ENCODE measurements at places on chromosomes 11 and 22. TPM values are rescaled to one million over a fixed set of nuclear protein-coding genes. Genes with fewer than 3 reads are reported as not detected.

DNA sequence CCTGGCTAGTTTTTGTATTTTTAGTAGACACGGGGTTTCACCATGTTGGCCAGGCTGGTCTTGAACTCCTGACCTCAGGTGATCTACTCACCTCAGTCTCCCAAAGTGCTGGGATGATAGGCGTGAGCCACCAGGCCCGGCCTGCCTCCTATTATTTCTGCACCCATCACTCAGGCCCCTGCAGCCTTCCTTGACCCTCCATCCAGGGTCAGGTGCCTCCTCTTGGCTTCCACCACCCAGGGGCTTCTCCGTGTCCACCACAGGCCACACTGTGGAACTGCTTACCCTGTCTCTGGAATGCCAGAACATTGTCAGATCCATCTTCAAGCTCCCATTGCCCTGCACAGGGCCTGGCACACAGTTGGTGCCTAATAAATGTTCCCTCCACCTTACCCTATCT is 75.4 kb upstream of the RTL6 start:
- H3K27me3 ChIP-seq, result no peaks in the 10 kb centered on the region
- no peaks in the 10 kb centered on the region for H3K4me1 ChIP-seq
- no peaks in the 10 kb centered on the region for H3K36me3 ChIP-seq
- no peak for DNase-seq

- no peak for DNase-seq
- no peaks in the 10 kb centered on the region for H3K4me1 ChIP-seq
- H3K27me3 ChIP-seq, result no peaks in the 10 kb centered on the region
- H3K36me3 ChIP-seq, result no peaks in the 10 kb centered on the region
Observed at GRCh38 chr11:10382518-10382917, 72.5 kb upstream of the AMPD3 start.

DNA sequence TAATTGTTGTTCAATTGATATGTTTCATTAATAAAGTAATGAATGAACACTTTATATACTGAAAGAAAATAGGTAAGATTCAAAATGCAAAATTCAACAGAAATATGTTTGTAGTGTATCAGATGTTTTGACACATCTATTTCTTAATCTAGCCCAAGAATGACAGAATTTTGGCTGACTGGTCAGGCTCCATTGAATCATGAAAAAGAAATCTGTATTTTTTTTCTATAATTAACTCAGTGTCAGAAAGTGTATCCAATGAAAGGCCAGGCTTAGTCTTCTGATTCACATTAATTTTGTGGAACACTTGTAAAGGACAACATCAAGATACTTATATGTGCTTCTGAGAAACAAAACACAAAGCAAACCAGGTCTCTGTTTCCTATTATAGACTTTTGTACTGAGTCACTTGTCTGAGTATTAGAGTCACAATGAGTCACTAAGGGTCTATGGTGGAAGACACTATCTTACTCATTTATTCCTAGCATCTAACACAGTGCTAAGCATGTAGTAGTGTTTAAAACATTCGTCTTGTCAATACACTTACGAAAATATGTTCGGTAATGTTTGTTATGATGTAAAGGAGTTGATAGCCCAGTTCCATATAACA is 297.7 kb upstream of the CCDC90B start:
- no peaks in the 10 kb centered on the region for H3K4me1 ChIP-seq
- H3K27me3 ChIP-seq, result no peaks in the 10 kb centered on the region
- no peak overlapping the region for H3K27ac ChIP-seq
- DNase-seq, result no peak
- no peaks in the 10 kb centered on the region for H3K36me3 ChIP-seq

CASP4 gene
- total RNA-seq, result 49.8 TPM

DNA sequence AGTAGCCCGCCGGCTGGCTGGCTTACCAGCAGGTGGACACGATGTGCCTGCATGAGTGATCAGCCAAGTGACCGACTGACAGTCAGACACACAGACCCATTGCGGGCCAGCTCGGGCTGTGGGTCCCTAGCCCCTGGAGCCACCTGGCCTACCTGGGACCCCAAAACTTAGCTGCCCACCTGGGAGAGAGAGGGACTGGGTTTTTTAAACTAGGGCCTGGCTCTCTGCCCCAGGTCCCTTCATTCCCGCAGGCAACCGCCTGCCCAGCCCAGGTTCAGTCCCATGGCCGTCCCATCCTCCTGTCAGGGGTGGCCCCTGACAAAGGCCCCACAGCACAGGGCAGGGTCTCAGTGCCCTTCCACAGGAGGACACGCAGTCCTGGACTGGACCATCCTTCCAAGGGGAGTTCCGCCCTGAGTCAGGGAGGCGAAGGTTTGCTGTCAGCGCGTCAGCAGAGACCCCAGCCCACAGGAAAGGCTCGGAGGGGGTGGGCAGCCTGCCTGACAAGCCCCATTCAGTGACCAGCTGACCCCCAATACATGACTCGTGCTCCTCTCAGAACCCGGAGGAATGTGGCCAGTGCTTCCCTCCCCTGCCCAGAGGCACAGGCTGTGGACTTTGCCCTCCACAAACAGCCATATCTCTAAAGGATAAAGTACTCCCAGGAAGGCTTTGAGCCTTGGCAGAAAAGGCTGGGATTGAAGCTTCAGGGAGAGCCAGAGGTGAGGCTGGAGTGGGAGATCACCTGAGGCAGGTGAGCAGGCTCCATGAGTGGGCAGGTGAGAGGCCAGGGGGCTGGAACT is 8.4 kb downstream of the SLCO2B1 start:
- no peak overlapping the region for H3K27ac ChIP-seq
- no peak for DNase-seq
- no peaks in the 10 kb centered on the region for H3K36me3 ChIP-seq
- no peaks in the 10 kb centered on the region for H3K27me3 ChIP-seq
- no peak overlapping the region for H3K4me3 ChIP-seq

- no peaks in the 10 kb centered on the region for H3K36me3 ChIP-seq
- no peaks in the 10 kb centered on the region for H3K4me1 ChIP-seq
- DNase-seq, result no peak
- H3K27ac ChIP-seq, result no peak overlapping the region
- H3K4me3 ChIP-seq, result no peak overlapping the region
- H3K27me3 ChIP-seq, result peaks cover 2% of the 10 kb centered on the region
Observed at GRCh38 chr11:43555186-43555585, 125.4 kb upstream of the HSD17B12 start.

DNA sequence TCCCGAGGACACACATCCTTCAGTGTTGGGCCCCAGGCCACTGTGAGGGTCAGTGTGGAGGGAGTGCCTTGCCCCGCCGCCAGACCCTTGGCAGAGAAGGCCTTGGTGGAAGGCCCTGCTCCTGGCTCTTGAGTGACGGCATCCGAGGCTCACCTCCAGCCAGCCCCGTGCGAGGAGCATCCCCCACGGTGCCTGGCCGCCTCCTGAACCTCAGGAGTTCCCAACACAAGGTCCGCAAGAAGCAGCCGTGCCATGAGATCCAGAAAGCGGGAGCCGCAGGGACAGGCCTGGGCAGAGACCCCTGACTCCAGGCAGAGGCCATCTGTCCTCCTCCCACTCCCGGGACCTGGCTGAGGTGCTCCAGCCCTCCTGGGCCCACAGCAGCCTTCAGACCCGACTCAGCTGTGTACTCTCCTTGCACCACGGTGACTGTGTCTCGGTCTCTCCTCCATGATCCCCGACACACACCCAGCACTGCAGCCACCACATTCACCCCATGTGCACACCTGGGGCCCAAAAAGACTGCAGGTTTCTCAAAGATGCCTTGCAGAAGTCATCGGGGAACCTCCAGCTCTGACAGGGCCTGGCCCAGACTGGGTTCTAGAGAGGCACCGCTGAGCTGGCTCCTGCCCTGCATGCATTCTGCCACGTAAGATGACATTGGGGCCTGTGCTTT is 870.2 kb downstream of the BRD1 start:
- no peaks in the 10 kb centered on the region for H3K4me1 ChIP-seq
- H3K27me3 ChIP-seq, result peaks cover 7% of the 10 kb centered on the region
- peak; percentile 2 for DNase-seq
- H3K36me3 ChIP-seq, result no peaks in the 10 kb centered on the region

DNA sequence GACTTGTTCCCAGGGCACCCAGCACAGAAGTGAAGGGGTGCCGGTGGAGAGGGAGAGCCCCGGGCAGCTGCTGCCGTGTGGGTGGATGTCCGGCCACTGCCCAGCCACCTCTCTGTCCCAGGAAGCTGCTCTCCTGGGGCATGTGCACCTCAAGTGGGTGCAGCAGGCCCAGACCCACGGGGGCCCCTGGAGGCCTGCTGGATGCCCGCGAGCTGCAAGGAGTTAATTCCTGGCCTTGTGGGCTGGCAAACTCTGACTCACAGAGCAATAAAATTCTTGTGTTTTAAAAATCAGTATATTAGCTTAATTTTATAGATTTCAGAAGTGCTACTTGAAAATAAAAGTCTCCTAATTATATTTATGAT is 37.4 kb upstream of the KCNQ1OT1 start:
- H3K36me3 ChIP-seq, result no peaks in the 10 kb centered on the region
- H3K27me3 ChIP-seq, result no peaks in the 10 kb centered on the region
- no peak overlapping the region for H3K4me3 ChIP-seq
- H3K27ac ChIP-seq, result no peak overlapping the region

OR10AG1 gene
- not detected for total RNA-seq

DNA sequence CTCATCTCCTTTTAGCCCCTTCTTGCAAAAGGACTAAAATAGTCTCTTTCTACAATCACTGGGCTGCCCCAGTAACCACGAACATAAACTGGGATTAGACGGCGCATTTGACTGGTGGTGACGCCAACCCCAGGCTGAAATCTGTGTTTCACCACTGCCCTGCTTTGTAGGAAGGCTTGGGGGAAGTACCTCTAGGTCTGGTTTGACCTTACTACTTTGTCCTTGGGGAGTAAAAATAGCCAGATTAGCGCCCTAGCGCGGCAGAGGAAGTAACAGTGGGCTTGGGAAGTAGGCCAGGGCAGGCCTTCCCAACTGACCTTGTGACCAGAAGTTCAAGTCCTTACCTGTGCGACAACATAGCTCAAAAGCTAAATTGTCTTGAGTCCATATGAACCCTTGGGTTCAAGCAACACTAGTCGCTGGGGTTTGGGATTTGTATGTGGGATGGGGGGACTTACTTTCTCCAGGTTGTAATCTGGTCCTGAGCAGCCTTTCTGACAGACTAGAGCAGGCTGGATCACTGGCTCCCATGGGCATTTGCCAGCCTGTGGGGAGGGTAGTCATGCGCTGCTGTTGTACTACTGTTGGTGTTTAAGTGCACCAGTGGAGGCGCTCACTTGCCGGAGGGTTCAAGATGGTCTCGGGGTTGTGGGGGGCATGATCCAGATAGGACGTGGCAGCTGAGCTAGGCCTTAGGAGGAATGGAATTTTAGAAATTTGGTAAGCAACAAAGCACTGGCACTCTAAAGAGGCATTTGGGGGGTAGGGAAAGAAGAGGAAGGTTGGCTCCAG is 953 bp upstream of the PACS1 start:
- H3K4me3 ChIP-seq, result peak overlapping the region; percentile 76
- no peaks in the 10 kb centered on the region for H3K27me3 ChIP-seq
- H3K36me3 ChIP-seq, result peaks cover 13% of the 10 kb centered on the region
- peak overlapping the region; percentile 87 for H3K27ac ChIP-seq

GRCh38 chr22:22380098-22381030 is 128.2 kb downstream of the ZNF280B start:
- H3K4me1 ChIP-seq, result no peaks in the 10 kb centered on the region
- H3K36me3 ChIP-seq, result no peaks in the 10 kb centered on the region
- DNase-seq, result no peak
- no peak overlapping the region for H3K4me3 ChIP-seq

CDHR5 gene
- 0.34 TPM for total RNA-seq

DNA sequence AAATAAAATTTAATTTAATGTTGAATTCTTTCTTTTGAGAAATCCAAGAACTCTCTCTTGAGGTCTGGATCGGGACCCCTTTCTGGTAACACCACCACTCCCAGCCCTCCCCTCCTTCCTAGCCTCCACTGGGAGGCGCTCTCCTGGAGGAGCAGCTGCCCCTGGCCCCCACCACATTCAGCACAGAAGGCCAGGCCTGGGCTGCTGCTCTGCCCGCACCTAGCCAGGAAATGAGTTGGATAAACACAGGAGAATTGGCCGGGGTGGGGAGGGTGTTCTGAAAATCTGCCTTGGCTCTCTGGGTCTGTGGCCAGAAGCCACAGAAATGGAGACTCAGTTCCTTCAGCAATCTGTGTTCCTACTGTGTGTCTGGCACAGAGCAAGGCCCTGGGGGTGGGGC is 31.2 kb downstream of the C22orf42 start:
- no peaks in the 10 kb centered on the region for H3K36me3 ChIP-seq
- H3K4me1 ChIP-seq, result peaks cover 3% of the 10 kb centered on the region
- no peak for DNase-seq
- no peak overlapping the region for H3K4me3 ChIP-seq
- H3K27ac ChIP-seq, result peak overlapping the region; percentile 63

GRCh38 chr11:32334822-32335221 is 100.5 kb downstream of the WT1 start:
- H3K4me3 ChIP-seq, result no peak overlapping the region
- H3K27ac ChIP-seq, result no peak overlapping the region
- DNase-seq, result no peak
- no peaks in the 10 kb centered on the region for H3K27me3 ChIP-seq

- H3K27ac ChIP-seq, result no peak overlapping the region
- no peak for DNase-seq
- no peak overlapping the region for H3K4me3 ChIP-seq
- H3K4me1 ChIP-seq, result no peaks in the 10 kb centered on the region
- H3K36me3 ChIP-seq, result peaks cover 8% of the 10 kb centered on the region
Observed at GRCh38 chr11:1754376-1755150, 4.2 kb upstream of the IFITM10 start.

GRCh38 chr11:66639066-66639813 is 737 bp downstream of the RBM4 start:
- H3K27me3 ChIP-seq, result no peaks in the 10 kb centered on the region
- H3K27ac ChIP-seq, result peak overlapping the region; percentile 94
- DNase-seq, result no peak
- peaks cover 17% of the 10 kb centered on the region for H3K36me3 ChIP-seq

- DNase-seq, result no peak
- H3K27me3 ChIP-seq, result no peaks in the 10 kb centered on the region
- no peaks in the 10 kb centered on the region for H3K36me3 ChIP-seq
- no peaks in the 10 kb centered on the region for H3K4me1 ChIP-seq
Observed at GRCh38 chr22:22462813-22463567, 45.6 kb downstream of the ZNF280B start.

- DNase-seq, result no peak
- no peaks in the 10 kb centered on the region for H3K27me3 ChIP-seq
- H3K36me3 ChIP-seq, result no peaks in the 10 kb centered on the region
- no peak overlapping the region for H3K27ac ChIP-seq
- peaks cover 8% of the 10 kb centered on the region for H3K4me1 ChIP-seq
Observed at GRCh38 chr22:20017622-20017958, 967 bp upstream of the ARVCF start.

GRCh38 chr11:109734566-109734965 is 312.6 kb downstream of the C11orf87 start:
- no peaks in the 10 kb centered on the region for H3K27me3 ChIP-seq
- no peaks in the 10 kb centered on the region for H3K4me1 ChIP-seq
- no peak overlapping the region for H3K27ac ChIP-seq
- H3K36me3 ChIP-seq, result no peaks in the 10 kb centered on the region
- no peak overlapping the region for H3K4me3 ChIP-seq

FBLN1 gene
- total RNA-seq, result 144 TPM

DNA sequence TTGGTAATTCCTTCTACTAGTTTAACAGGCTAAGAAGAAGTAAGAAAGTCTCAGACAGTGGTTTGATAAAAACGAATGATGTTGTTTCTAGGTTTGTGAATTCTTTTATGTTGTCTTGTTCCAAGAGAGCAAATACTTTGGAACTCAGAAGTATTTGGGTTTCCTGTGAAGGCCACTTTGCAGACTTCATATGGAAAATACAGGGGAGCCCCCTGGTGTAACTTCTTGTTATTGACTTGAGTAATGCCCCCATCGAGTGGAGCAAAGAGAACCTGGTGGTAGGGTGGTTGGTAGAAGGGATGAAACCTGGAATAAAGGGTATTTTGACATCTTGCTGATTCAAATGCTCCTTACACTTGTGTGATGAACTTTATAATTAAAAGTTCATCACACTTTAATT is 40.0 kb upstream of the PTH start:
- no peak overlapping the region for H3K27ac ChIP-seq
- no peaks in the 10 kb centered on the region for H3K27me3 ChIP-seq
- H3K4me3 ChIP-seq, result no peak overlapping the region
- no peaks in the 10 kb centered on the region for H3K4me1 ChIP-seq
- no peaks in the 10 kb centered on the region for H3K36me3 ChIP-seq

BIK gene
- 22.1 TPM for total RNA-seq
